ENCODE measurements at places on chromosomes 2 and 18.

- DNase-seq, result peak; percentile 44
These were observed 883 bp downstream of the SMCHD1 start for GRCh38 chr18:2656237-2656980.

DNA sequence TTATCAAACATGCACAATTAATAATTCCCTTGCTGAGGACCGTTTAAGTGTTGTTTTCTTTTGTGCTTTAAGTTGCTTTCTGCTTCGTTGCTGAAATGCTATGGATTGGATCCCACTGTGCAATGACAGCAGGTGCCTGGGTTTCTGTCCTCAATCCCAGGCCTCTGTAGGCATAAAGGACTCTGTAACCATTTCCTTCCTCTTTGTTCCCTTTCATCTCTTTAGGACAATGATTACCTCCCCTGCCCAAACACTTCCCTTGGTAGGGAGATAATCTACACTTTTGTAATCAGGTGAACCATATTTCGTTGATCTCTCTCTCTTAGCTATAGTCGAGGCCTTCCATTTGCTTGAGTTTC is 58.6 kb upstream of the LYPD6B start:
- no peak for DNase-seq

DNA sequence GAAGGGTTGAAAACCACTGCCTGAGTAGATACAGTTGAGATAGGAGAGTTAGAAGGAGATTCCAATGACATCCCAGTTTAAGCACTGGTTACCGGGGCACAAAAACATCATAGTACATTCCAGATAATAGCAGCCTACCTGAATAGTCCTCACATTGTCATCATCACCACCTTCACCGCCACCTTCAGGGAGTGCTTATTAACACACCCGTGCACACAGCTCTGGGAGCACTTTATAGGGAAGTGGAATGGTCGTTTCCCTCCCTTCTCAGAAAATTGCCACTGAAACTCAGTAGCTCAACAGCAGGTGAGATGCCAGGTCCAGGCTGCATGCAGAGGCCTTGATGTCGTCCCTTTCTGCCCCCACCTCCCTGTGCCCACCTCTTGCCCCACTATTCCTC is 8.2 kb downstream of the SERPINB7 start:
- no peak for DNase-seq

- DNase-seq, result no peak
These were observed 70.0 kb downstream of the ACKR3 start for GRCh38 chr2:236639461-236640235.
